ENCODE measurements at places on chromosomes 5 and 9. TPM values are rescaled to one million over a fixed set of nuclear protein-coding genes. Genes with fewer than 3 reads are reported as not detected.

DNA sequence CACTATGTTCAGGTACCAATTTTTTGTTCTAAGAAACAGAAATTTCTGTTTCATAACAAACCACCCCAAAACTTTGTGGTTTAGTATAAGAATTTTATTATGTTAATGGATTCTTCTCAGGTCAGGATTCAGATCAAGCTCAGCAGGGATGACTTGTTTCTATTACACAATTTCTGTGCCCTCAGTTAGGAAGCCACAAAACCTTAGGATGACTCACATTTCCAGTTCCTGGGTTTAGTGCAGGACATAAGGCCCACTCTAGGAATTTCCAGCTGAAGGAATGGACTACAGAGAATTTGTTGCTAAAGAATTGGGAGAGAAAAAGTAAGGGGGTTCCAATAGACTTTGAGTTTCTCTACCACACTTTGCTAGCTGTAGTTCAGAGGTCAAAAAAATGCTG lies 629.3 kb downstream of the ANXA1 start:
- no peak overlapping the region for H3K4me3 ChIP-seq
- DNase-seq = no peak
- no peaks in the 10 kb centered on the region for H3K4me1 ChIP-seq

- H3K27me3 ChIP-seq = no peaks in the 10 kb centered on the region
- DNase-seq = peak; percentile 70
- H3K36me3 ChIP-seq = no peaks in the 10 kb centered on the region
- peak overlapping the region; percentile 31 for H3K4me3 ChIP-seq
Measured at GRCh38 chr5:172420235-172420939, 33.9 kb downstream of the SH3PXD2B start.

GRCh38 chr9:130167927-130168326 lies 4.3 kb upstream of the NCS1 start:
- H3K27ac ChIP-seq = no peak overlapping the region
- H3K4me1 ChIP-seq = no peaks in the 10 kb centered on the region
- DNase-seq = no peak

DNA sequence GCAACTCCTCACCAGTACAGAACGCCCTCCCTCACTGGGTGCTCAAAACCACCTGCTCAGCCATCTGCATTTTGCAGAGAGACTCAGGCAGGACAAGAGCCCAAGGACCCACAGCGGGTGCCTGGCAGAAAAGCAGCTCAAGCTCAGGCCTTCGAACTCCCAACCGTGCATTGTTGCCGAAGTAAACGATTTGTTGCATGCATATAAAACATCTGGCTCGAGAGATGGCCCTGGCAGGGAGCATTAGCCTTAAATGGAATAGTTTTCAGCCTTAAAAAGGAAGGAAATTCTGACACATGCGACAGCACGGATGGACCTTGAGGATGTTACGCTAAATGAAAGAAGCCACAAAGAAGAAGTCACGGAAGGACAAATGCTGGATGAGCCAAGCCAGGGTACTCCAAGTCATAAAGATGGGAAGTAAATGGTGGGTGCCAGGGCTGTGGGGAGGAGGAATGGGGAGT lies 160.4 kb upstream of the PHYKPL start:
- no peaks in the 10 kb centered on the region for H3K4me1 ChIP-seq
- H3K27me3 ChIP-seq = peaks cover 18% of the 10 kb centered on the region
- H3K36me3 ChIP-seq = no peaks in the 10 kb centered on the region
- no peak overlapping the region for H3K4me3 ChIP-seq
- DNase-seq = no peak

DNA sequence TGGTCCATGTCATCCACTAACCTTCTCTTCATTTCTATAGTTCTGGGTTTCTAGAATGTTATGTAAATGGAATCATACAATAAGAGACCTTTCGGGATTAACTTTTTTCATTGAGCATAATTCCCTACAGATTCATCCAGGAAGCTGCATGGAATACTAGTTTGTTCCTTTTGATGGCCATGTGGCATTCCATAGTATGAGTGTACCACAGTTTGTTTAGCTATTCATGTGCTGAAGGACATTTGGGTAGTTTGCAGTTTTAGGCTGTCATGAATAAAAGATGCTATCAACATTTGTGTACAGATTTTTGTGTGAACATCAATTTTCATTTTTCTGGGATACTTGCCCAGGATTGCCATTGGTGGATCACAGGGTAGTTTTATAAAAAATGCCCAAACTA lies 6.8 kb upstream of the SPTLC1 start:
- no peak overlapping the region for H3K27ac ChIP-seq
- H3K36me3 ChIP-seq = no peaks in the 10 kb centered on the region
- no peaks in the 10 kb centered on the region for H3K27me3 ChIP-seq
- no peak overlapping the region for H3K4me3 ChIP-seq

DNA sequence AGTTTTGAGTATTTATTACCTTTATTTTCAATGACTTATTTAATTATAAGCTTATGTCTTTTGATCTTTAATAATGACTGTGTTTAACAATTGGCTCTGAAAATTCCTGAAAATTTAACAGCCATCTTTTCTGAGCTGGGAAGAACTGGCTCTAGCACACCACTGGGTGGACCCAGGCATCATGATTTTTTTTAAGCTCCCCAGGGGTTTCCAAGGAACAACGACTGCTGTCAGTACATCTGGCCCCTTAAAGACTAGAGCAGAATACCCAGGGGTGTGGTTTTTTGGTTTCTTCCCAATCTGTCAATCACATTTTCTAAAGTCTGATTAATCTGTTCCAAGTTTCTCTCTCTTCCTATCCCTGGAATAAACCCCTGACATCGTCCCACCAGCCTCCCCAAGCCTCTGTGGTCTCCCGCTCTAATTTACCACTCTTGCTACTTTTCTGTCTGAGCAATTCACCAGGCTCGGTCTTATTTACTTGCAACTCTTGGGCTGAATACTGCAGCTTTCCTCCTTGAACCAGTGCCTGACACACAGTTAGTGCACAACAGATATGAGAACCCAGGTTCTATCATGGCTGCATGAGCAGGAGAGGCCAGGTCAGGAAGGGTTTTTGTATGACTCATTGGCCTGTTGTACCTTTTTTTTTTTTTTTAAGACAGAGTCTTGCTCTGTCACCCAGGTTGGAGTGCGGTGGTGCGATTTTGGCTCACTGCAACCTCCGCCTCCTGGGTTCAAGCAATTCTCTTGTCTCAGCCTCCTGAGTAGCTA lies 321.9 kb downstream of the ZSWIM6 start:
- H3K4me3 ChIP-seq = no peak overlapping the region
- H3K4me1 ChIP-seq = no peaks in the 10 kb centered on the region
- no peak overlapping the region for H3K27ac ChIP-seq
- no peaks in the 10 kb centered on the region for H3K27me3 ChIP-seq
- no peak for DNase-seq

DNA sequence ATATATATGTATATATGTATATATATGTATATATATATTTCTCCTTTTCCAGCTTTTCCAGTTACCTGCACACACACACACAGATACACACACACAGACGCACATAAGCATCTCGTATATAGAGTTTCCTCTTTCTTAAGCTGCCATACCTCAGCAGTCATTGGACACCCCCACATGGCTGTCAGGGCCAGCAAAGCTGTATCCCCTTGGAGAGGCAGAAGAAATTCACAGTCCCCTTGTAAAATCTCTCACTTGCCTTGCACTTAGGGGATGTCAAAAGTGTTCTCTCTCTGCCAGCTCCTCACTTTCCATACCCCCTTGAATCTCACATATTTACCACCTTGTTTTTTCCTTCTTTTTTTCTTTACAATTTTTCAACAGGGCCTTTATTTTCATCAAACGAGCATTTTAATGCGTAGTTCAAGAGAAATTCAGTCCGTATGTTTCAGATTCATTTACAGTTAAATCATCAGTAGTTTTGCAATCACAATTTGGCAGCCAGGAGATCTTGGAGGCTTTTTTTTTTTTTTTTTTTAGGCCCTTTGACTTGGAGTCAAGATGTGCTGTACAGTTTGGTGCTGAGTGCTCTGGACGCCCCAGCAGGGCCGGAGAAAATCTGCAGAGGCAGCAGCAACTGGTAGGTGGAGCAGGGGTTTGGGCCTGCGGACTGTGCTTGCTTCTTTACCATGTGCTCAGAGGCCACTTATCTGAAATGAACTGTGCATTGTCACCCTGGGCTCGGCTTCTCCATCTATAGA lies 244.9 kb upstream of the KLF4 start:
- no peaks in the 10 kb centered on the region for H3K27me3 ChIP-seq
- no peak for DNase-seq
- H3K4me3 ChIP-seq = no peak overlapping the region
- peak overlapping the region; percentile 86 for H3K27ac ChIP-seq

DNA sequence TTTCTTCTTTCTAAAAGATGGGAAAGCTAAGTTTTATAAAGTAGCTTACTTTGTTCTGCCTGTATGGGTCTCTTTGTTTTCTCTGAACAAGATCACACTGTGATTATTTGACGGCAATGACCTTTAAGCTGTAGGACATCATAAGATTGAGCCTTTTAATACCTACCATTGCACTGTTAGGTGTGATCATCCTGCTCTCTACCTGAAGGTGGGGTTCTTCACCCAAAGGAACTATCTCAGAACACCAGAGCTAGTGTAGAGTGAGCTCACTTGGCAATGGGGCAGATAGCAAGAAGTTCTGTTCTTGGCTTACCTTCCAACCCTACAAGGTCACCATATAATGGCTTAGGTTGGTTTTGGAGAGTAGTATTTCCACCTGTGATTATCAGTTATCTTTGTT lies 200.2 kb downstream of the SPATA31D1 start:
- DNase-seq = no peak
- H3K4me3 ChIP-seq = no peak overlapping the region
- H3K27ac ChIP-seq = no peak overlapping the region
- H3K4me1 ChIP-seq = no peaks in the 10 kb centered on the region
- H3K27me3 ChIP-seq = no peaks in the 10 kb centered on the region

GRCh38 chr9:81560851-81561732 lies 128.3 kb downstream of the TLE1 start:
- H3K27me3 ChIP-seq = no peaks in the 10 kb centered on the region
- H3K4me1 ChIP-seq = peaks cover 3% of the 10 kb centered on the region
- H3K36me3 ChIP-seq = no peaks in the 10 kb centered on the region
- peak; percentile 66 for DNase-seq
- no peak overlapping the region for H3K4me3 ChIP-seq

GRCh38 chr5:142390334-142390733 lies 65.5 kb upstream of the SPRY4 start:
- DNase-seq = no peak
- no peaks in the 10 kb centered on the region for H3K27me3 ChIP-seq
- no peaks in the 10 kb centered on the region for H3K36me3 ChIP-seq
- no peak overlapping the region for H3K27ac ChIP-seq

DNA sequence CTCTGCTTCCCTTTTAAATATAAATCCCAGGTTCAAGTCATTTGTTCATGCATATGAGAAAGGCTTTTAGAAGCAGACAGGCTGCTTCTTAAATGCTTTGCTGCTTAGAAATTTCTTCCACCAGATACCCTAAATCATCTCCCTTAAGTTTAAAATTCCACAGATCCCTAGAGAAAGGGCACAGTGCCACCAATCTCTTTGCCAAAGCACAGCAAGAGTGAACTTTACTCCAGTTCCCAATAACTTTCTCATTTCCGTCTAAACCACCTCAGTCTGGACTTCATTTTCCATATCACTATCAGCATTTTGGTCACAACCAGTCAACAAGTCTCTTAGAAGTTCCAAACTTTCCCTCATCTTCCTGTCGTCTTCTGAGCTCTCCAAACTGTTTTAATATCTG lies 679.8 kb upstream of the FTMT start:
- H3K27me3 ChIP-seq = no peaks in the 10 kb centered on the region
- no peak for DNase-seq
- H3K4me1 ChIP-seq = no peaks in the 10 kb centered on the region
- no peak overlapping the region for H3K4me3 ChIP-seq
- H3K27ac ChIP-seq = no peak overlapping the region

DNA sequence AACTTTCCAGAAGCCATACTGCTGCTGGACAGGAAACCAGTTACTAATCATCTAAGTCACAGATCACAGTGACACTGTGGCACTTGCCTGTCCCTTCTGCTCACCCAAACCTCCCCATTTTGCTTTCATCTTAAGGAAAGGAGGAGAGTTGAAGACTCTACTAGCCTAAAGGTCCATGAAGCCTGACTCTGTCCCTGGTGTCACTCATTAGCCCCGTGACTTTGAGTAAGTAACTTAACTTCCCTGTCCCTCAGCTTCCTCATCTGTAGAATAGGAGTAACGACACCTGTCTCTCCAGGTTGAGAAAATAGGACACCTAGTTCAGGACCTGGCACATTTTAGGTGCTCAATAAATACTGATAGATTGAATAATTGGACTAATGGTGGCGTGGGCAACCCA lies 536 bp upstream of the SLC6A7 start:
- no peaks in the 10 kb centered on the region for H3K4me1 ChIP-seq
- H3K27ac ChIP-seq = no peak overlapping the region
- no peaks in the 10 kb centered on the region for H3K36me3 ChIP-seq
- no peak for DNase-seq
- no peak overlapping the region for H3K4me3 ChIP-seq
- peaks cover 27% of the 10 kb centered on the region for H3K27me3 ChIP-seq

- H3K4me1 ChIP-seq = no peaks in the 10 kb centered on the region
- H3K4me3 ChIP-seq = no peak overlapping the region
- DNase-seq = no peak
- no peak overlapping the region for H3K27ac ChIP-seq
- no peaks in the 10 kb centered on the region for H3K36me3 ChIP-seq
Measured at GRCh38 chr5:88556406-88556805, 287.8 kb upstream of the TMEM161B start.

- H3K4me3 ChIP-seq = peak overlapping the region; percentile 93
- no peaks in the 10 kb centered on the region for H3K27me3 ChIP-seq
- peak overlapping the region; percentile 95 for H3K27ac ChIP-seq
- H3K36me3 ChIP-seq = no peaks in the 10 kb centered on the region
Measured at GRCh38 chr9:4986296-4986695, 1.2 kb downstream of the JAK2 start.

DNA sequence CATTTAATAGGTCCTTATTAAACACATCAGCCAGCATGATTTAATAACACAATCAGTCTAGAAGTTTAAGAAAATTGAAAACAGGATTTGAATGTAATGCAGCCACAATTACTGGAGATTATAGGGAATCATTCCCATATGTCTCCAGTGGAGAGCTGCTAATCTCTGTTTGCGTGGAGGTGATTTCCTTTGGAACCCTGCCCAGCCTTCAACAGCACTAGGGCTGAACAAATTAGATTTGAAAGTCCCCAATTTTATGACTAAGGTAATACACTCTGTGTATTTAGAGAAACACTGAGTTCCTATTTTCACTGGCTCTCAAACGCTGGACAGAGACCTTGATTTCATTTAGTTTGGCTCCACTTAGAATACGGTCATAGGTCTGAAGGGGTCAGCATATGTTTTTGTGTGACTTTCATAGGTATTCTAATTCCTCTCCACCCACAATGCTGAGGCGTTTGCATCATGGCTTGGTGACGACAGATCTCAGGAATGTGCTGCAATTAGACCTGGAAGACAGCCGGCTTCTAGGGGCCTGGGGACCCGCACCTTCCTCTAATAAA lies 508.3 kb downstream of the EBF1 start:
- DNase-seq = no peak
- no peaks in the 10 kb centered on the region for H3K4me1 ChIP-seq
- H3K27me3 ChIP-seq = no peaks in the 10 kb centered on the region
- H3K4me3 ChIP-seq = no peak overlapping the region

- DNase-seq = no peak
- no peaks in the 10 kb centered on the region for H3K36me3 ChIP-seq
- no peaks in the 10 kb centered on the region for H3K27me3 ChIP-seq
Measured at GRCh38 chr5:39190311-39191102, 28.9 kb downstream of the FYB1 start.

The CNTLN gene
- 14.6 TPM for total RNA-seq

The GLRA1 gene
- not detected for total RNA-seq

The ANKRD20A1 gene
- total RNA-seq = 2.9 TPM

The FABP6 gene
- total RNA-seq = not detected

The FOXD4L3 gene
- total RNA-seq = 0.15 TPM

The CDC23 gene
- total RNA-seq = 31.3 TPM

The SHISAL2B gene
- total RNA-seq = not detected

The FCN1 gene
- total RNA-seq = 0.44 TPM

The NEURL1B gene
- total RNA-seq = 9.9 TPM

The RASGRF2 gene
- 15.7 TPM for total RNA-seq

The LHX2 gene
- not detected for total RNA-seq
